ENCODE measurements at places on chromosomes 4 and X.

DNA sequence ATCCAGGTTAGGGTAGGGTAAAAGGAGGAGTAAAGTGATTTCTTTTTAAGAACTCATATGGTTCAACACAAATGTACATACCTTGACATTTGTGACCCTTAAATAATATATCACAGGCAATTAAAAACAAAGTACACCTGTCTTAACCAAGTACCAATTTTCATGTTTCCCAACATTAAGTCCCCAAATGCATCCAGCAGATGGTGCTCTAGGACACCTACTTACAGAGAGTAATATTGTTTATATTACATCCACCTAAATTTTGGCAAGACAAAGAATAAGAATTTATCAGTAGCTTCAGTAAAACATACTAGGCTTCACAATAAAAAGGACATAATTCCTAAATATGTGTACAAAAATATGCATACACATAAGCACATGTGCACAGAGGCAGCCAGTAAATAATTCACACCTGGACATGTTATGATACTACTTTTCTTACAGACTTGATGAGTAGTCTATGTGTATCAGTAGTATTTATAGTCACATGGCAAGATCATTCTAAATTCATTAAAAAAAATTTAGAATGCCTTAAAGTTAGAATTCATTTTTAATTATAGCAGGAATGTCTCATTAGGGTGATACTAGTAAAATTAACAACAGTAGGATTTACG lies 219.7 kb downstream of the DCLK2 start:
- peak; percentile 74 for DNase-seq

- no peak for DNase-seq
Measured at GRCh38 chr4:99062120-99062519, 26.5 kb downstream of the ADH5 start.

GRCh38 chrX:114798907-114799306 lies 215.0 kb downstream of the HTR2C start:
- no peak for DNase-seq

GRCh38 chr4:152164561-152164960 lies 371.3 kb downstream of the FBXW7 start:
- no peak for DNase-seq

GRCh38 chr4:182711211-182711610 lies 206.0 kb downstream of the DCTD start:
- no peak for DNase-seq

GRCh38 chr4:144499777-144500176 lies 146.2 kb upstream of the HHIP start:
- no peak for DNase-seq

GRCh38 chr4:2281575-2282343 lies 19.9 kb upstream of the MXD4 start:
- DNase-seq, result no peak

- no peak for DNase-seq
Measured at GRCh38 chr4:3229328-3229727, 19.6 kb upstream of the MSANTD1 start.

DNA sequence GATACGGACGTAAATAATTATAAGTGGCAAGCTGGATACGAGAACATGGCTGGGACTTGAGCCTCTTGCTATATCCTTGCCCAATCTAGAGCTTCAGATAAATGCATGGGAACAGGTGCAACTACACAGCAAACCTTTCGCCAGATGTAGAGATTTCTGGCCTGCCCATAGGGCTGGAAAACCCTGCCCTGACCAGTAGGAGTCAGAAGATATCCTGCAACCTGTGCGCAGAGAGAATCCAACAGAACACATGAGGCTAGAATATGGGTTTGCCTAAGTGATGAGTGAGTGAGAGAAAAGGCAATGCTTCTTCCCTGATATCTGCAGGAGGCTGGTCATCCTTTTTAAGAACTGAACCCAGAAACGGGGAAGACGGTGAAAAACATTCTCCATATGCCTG lies 805.3 kb upstream of the TENM3 start:
- no peak for DNase-seq

DNA sequence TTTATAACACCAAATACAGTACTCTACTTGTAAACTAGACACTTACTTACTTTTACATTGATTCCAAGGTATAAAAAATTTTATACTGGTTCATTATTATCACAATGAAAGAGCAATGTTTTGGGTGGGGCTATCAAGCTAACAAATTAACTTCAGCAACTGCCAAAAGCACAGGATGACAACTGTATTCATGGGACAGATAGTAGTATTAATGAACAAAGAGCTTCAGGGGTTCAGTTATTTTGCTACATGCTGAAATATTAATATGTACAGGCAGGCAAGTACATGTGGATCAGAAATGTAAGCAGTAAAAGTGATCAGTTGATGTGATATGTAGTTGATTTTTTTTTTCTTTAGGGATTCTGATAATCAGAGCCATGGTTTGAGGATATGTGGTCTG lies 112.9 kb downstream of the NAA11 start:
- DNase-seq, result no peak

- no peak for DNase-seq
Measured at GRCh38 chr4:149983931-149984330, 94.3 kb upstream of the DCLK2 start.

Measured in neural progenitor cell (in vitro differentiated cells).